ENCODE measurements at places on chromosomes 16 and 17.

DNA sequence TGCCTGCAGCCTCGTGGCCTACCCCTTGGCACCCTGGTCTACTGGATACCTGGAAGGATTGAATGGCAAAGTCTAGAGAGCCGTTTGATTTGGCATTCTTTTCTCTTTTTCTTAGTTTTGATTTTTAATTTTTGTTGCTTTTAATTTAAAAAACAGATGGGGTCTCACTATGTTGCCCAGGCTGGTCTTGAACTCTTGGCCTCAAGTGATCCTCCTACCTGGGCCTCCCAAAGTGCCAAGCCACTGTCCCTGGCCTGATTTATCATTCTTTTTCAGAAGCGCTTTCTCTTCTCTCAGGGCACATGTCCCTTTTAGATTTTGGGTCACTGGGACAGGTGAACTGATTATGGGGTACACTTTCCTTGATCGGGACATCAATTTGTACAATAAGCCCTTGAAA lies 10.8 kb downstream of the ZC3H18 start:
- no peak for DNase-seq

DNA sequence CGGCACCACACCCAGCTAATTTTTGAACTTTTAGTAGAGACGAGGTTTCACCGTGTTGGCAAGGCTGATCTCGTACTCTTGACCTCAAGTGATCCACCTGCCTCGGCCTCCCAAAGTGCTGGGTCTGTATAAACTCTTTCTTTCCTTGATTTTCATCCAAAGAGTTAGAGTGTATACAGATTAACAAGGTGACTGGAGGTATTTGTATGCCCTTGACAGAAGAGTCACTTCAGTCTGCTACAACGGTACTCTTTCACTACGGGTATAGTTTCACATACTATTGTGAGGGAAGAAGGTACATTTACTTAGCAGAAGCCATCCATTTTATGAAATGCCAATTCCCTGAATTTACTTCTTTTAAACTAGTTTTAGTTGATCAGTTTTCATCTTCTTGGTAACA lies 32.5 kb downstream of the PPM1E start:
- no peak for DNase-seq

DNA sequence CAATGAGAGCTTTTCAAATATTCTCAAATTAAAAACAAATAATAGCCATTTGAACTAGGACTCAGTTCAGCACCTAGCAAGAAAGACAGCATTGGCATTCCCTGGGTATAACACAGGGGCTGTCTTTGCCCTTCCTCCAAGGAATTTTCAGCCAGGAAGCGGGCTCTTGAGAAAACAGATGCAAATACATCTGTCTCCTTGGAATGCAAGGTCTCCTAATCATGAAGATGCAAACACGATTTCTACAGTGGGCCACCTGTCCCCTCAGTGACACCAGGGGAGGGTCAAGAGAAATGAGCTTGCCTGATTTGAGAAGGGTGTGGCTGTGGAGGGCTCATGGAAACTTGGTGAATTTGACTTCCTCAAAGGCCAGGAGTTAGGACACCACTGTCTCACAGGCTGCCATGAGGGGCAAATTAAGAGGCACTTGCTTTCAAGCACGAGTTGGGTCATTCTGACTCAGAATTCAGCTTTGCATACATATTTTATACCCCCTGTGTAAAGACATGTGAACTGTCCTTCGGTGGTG lies 24.5 kb upstream of the SUPT4H1 start:
- DNase-seq = no peak

- DNase-seq = no peak
Measured at GRCh38 chr17:3513305-3514035, 37.7 kb downstream of the ASPA start.

DNA sequence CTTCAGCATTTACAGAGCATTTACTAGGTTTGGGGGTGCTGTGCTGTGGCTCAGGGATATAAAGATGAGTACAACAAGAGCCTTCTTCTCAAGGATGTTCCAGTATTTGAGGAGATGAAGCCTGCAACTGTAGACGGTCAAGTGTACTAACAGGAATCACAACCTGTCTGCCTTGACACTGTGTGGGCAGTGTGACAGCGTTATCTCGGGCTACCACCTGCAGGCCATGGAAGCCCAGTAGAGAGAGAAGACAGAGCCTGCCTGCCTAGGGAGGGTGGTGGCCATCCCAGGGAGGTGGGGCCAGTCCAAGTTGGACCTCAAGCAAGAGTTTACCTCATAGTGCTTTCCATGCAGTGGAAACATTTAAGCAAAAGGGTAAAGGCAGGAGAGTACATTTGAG lies 215.1 kb upstream of the ASIC2 start:
- DNase-seq = no peak

DNA sequence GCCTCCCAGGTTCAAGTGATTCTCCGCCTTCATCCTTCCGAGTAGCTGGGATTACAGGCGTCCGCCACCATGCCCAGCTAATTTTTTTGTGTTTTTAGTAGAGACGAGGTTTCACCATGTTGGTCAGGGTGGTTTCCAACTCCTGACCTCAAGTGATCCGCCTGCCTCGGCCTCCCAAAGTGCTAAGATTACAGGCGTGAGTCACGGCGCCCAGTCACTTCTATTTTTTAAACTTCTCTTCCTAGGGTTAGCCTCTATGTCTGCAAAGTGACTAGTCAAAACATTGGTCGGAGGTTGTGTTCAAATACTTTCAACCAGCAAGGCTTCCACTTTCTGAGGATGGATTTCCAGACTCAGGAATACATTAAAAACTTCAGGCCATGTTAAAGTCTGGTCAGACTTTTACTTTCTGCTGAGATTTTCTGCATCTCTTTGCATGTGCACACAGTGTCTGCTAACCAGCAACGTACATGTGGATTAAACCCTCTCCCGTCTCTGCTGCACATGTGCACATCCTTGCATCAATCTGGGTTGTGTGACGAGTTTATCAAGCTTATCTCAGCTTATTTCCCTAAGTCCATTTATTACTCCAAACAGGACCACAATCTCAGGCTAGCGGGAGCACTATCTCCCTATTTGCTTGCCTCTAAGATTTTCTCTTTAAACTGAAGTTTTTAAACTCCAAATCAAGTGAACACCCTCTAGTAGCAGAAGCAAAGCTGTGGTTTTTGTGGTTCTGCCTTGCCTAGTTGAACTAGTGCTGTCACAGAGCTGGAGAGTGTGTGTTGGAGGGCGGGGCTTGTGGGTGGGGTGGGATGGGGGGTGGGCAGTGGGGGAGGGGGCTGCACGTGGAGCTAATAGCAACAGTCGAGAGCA lies 525.2 kb upstream of the GOT2 start:
- DNase-seq = no peak

GRCh38 chr17:65942592-65942991 lies 249.3 kb downstream of the CEP112 start:
- DNase-seq = no peak

GRCh38 chr17:45149669-45150664 lies 1.7 kb downstream of the HEXIM1 start:
- DNase-seq = no peak

- no peak for DNase-seq
Measured at GRCh38 chr17:18950346-18950745, 1.6 kb upstream of the SLC5A10 start.

- DNase-seq = no peak
Measured at GRCh38 chr17:1153795-1154546, 25.8 kb downstream of the ABR start.

GRCh38 chr17:4623249-4623648 lies 18.2 kb downstream of the ALOX15 start:
- no peak for DNase-seq

- no peak for DNase-seq
Measured at GRCh38 chr16:57640185-57640584, 11.8 kb downstream of the ADGRG1 start.

DNA sequence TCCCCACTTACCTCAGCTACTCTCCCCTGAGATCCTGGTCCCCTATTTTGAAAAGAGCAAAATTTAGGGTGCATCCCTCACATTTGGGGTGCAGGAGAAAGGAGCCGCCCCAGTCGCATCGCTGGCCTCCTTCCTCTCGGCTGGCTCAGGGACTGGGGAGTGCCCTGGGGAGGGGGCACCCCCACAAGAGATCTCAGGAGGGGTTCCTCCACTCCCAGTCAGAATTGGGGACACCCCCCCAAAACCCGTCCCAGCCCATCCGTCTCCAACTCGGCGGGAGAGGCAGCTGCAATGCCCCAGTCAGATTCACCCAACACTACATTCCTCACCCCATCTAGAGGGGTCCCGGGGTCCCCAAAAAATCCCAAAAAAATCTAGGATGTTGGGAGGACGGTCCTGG lies 3.5 kb upstream of the BCL6B start:
- no peak for DNase-seq

DNA sequence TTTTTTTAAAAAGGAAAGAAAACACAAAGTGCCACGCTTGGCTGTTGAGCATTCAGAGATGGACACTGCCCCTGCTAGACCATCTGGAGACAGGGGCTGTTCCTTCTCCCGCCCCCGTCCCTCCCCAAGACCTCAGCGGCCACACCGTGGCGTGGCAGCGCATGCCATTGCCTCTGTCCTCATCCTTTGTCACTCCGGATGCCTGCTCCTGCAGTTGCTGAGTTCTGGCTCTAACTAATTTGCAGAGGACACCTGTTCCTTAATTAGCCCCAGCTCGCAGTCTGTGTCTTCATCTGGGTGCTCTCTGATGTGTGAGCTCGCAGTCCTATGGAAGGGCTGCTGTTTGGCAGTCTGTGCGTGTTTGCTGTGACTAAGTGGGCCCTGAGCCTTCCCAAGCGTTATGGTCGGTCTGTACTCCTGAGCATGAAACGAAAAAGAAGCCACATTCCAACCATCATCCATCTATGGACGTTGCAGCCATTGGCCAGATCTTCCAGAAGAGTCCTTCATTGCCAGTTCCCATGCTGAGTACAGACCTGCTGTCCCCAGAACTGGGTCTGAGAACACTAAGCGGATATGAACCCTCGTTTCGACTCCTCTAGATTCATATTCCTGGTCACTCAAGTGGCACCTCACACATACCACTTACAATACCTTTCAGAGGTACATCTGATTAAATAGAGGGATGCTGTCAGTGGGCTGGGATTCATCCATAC lies 40.9 kb upstream of the NAT9 start:
- no peak for DNase-seq

DNA sequence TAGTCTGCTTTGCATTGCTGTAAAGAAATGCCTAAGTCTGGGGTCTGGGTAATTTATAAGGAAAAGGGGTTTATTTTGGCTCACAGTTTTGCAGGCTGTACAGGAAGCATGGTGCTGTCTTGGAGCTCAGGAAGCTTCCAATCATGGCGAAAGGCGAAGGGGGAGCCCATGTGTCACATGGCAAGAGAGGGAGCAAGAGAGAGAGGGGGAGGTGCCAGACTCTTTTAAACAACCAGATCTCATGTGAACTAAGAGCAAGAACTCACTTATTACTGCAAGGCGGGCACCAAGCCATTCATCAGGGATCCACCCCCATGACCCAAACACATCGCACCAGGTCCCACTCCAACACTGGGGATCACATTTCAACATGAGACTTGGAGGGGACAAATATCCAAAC lies 148.2 kb upstream of the HS3ST2 start:
- DNase-seq = no peak

DNA sequence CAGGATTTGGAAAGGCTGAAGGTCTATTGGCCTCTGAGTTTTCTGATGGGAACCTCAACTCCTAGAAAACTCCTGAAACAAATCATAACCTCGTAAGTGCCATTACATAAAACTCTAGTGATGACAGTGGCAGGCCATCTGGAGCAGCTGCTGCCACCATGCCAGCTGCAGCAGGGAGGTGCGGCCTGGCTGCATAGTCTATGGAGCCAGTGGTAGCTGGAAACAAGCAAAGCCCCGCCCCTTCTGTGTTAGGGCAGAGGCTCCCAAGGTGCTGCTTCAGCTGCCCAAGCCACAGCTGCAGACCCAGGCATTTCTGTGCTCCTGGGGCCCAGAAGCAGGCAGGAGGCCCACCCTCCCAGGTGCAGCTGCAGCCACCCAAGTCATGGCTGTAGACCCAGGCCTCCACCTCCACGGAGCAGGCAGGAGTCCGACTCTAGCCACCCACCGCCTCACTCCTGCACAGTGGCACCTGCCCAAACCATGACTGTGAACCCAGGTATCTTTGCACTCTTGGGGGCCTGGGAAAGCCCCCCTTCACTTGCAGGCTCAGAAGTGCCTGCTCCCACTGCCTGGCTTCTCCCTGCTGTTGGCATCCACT lies 254.1 kb upstream of the KCNJ16 start:
- DNase-seq = no peak

DNA sequence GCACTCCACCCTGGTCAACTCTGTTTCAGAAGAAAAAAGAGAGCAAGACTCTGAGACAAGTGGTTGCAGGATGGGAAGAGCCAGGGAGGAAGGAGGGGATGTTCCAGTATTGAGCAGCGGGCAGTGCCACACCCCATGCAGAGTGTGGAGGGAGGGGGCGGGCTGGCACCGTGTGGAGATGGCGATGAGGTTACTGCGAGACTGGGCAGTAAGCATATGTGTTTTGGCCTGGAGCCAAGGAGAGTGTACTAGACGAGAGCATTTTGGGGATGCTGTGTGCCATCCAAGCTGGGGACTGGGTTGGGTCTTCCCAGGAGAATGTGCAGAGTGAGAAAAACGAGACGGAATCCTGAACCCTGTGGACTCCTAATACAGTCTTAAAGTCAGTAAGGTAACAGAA lies 3.4 kb downstream of the TBC1D24 start:
- DNase-seq = no peak

- peak; percentile 51 for DNase-seq
Measured at GRCh38 chr17:56834380-56835263, 671 bp downstream of the DGKE start.

GRCh38 chr16:48235556-48236136 lies 8.5 kb upstream of the LONP2 start:
- no peak for DNase-seq

DNA sequence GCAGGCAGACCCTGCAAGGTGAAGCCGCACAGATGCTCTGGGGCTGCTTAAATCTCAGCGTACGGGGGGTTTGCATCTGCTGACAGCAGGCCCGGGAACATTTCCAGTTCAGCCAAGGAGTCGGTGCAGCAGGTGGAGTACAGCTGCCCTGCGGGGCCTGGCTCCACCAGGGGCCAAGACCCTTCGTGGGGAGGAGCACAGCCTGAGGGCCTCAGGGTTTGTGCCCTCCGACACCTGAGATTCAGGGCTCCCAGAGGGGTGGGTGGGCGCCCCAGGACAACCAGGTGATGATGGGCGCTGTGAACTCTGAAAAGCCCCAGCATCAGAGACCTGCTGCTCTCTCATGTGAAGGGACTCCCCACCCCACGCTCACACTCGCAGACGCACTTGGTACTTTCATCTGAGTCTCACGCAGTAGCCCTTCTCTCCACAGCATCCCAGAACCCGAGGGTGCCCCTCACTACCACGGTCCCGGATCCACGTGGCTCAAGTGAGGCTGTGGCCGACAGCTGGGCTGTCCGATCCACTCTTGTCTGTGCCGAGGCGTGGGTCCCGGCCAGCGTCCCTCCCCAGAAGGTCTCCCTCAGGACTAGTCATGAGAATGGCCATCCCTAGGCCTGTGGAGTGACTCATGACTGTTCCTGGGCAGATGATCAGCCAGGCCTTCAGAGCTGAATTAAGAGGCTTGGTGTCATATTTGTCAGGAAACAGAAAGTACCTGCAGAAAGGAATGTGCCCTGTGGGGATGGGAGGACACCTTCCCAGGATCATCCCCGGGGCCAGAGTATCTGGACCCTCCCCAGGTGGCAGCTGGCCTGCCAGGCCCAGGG lies 29.6 kb downstream of the ACSF3 start:
- DNase-seq = no peak

GRCh38 chr17:364766-365165 lies 12.2 kb upstream of the RPH3AL start:
- DNase-seq = no peak

- no peak for DNase-seq
Measured at GRCh38 chr17:7824021-7824924, 9.7 kb upstream of the KDM6B start.

GRCh38 chr17:47298712-47299111 lies 25.0 kb upstream of the EFCAB13 start:
- no peak for DNase-seq
